Hair follicular keratinocyte (primary cell): ENCODE measurements at places on chromosomes 12 and 14. TPM values are rescaled to one million over a fixed set of nuclear protein-coding genes. Genes with fewer than 3 reads are reported as not detected.

The LUM gene
- total RNA-seq: 0.55 and 7.5 TPM in 2 replicates

The OLR1 gene
- 0.04 TPM in 1 of 2 replicates, not detected in the other for total RNA-seq

The APOF gene
- not detected in 2 replicates for total RNA-seq

The CLEC4C gene
- total RNA-seq: not detected in 2 replicates

The CNTN1 gene
- total RNA-seq: 23.7 and 27.6 TPM in 2 replicates
